ENCODE measurements at places on chromosomes 4 and X.

- peak; percentile 100 for DNase-seq
These were observed 869 bp upstream of the CAMK2D start for GRCh38 chr4:113762186-113763028.

DNA sequence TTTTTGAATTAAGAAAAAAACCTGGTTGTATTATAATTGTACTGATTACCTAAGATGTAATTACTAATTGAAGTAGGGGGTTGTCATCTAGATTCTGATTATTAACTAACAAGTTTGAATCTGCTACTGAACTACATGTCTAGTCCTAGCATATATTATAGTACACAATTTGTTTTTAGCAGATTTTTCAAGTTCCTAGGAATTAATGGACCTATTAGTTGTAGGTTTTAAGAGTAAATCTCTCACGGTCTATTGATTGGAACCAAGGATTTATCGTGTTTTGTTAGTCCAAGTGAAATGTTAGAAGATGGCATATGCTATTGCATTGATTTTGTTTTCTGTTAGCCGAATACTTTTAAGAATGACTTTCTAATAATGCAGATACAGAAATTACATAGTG is 20.8 kb downstream of the PTPN13 start:
- DNase-seq: no peak

- no peak for DNase-seq
These were observed 24.2 kb downstream of the TNIP2 start for GRCh38 chr4:2731907-2732317.

GRCh38 chr4:134470544-134470943 is 269.0 kb upstream of the PABPC4L start:
- DNase-seq: no peak

DNA sequence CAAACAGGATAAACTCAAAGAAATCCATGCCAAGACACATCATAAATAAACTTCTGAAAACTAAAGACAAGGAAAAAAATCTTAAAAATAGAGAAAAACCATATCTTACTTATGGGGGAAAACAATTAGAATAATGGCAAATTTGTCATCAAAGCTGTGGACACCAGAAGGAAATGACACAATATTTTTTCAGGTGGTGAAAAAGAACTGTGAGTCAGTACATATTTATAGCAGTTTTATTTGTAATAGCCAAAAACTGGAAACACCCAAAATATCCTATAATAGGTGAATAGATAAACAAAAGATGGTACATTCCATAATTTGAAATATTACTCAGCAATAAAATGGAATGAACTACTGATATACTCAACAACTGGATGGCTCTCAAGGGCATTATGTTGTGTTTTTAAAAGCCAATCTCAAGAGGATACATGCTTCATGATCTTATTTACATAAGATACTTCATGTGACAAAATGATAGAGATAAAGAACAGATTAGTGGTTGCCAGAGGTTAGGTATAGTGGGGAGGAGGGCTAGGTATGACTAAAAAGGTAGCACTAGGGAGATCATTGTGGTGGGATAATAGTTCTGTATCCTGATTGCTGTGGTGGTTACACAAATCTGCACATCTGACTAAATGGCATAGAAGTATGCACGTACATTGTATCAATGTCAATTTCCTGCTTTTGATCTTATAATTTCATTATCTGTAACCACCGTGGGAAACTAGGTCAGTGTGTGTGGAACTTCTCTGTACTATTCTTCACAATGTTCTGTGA is 191.9 kb downstream of the PPP1R2C start:
- no peak for DNase-seq

- DNase-seq: no peak
These were observed 1076.3 kb upstream of the TENM3 start for GRCh38 chr4:181166742-181167399.

GRCh38 chrX:70240751-70241150 is 6.3 kb downstream of the AWAT1 start:
- no peak for DNase-seq

GRCh38 chrX:107712231-107713202 is 63.1 kb downstream of the TSC22D3 start:
- DNase-seq: peak; percentile 63

DNA sequence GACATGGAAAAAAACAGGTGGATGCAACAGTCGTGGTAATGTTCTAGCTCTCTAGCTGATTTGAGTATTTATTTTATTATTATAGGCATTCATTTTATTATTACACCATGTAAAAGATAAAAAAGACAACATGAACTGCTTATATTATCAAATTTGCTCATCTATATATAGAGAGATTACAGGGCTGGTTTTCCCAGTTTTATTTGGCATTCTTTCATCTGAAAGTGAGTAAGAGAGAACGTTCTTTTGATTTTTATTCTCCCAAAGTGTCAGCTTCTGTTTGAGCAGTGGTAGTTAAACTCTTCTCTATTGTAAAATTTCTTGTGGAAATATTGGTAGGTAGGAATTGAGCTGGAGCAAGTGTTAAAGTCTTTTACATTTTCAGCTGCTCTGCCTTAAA is 179.9 kb downstream of the SOWAHB start:
- DNase-seq: no peak

- no peak for DNase-seq
These were observed 669.6 kb upstream of the FAM241A start for GRCh38 chr4:111475666-111476065.

- DNase-seq: peak; percentile 67
These were observed 198.6 kb downstream of the LRBA start for GRCh38 chr4:150816491-150816890.

DNA sequence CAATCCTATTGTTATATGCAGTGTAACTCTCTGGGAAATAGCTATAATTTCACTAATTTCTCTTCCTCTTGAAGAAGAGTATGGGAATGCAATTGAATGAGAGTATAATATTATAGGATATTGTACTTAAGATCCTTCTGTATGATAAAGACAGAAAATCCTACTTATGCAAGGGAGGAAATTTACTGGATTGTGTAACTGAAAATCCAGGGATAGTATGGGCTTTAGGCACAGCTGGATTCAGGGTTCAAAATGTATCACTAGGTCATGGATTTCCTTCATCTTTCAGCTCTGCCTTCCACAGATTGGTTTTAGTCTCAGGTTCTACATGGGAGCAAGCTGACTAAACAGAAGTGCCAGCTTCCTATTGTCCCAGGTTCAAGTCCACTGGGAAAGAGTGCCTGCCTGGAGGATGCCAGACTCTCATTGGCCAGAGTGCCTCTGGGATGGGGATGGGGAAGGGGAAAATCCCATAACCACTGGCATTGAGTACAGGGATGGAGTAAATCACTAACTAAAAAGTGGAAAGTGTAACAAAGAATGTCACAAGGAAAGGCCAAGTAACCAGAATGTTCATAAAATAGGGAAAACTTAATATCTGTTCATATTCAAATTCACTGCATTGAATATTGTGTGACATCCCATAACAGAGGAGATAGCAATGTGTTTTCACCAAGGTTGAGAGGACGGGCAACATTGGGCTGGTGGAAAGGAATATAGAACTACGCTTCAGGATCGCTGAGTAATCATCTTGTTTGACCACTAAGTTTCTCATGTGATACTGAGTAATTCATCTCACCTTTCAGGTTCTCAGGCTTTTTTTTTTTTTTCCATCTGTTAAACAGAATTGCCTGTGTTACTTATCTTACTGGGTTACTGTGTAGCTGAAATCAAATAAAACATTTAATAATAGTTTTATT is 75.7 kb downstream of the ANXA3 start:
- DNase-seq: no peak

- peak; percentile 98 for DNase-seq
These were observed 23.2 kb upstream of the AASDH start for GRCh38 chr4:56410247-56411062.

DNA sequence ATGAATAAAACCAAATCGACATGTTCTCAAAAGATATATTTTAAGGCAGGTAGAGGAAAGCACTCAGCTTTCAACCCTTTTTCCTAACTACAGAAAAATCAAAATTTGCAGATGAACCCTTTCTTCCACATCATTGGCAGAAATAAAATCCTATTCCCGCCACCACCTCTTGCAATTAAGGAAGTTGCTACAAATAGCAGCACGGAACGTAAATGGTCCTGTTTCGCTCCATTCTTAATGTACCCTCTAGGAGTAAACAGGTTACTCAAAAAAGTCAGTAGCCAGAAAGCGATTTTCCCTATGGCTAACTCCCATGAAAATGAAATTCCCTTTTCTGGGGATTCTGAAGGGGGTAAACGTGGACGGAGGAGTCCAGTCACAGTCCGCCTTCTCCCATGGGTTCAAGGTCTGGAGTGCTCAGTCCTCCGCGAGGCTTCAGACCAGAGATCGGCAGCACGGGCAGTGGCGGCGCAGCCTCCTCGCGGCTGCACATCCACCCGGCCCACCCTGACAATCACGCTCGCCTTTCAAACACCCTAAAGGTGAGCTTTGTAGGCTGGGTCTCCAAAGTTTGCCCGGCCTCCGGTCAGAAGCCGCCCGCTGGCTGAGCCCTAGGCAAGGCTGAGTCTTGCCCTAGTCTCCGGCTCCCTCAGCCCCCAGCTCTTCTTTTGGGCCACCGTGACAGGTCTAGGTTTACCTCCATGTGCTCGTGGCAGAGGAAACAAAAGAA is 1.8 kb downstream of the ATP11C start:
- no peak for DNase-seq

DNA sequence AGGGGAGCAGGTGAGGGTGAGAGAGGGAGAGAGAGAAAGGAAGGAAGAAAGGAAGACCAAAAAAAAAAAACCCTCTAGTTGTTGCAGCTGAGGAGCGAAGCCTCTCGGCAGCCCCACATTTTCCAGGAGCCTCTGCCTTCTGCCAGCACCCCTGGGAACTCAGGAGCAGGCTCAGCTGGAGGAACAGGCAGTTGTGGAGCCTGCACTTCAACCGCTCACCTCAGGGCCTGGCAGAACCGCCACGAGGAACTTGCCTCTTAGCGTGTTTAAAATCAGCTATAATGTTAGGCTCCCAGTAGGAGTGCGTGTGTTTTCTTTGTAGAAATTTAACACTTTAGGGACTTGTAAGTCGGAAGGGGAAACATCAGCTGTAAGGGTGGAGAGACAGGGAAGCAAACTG is 65.7 kb downstream of the SEL1L3 start:
- no peak for DNase-seq

- peak; percentile 52 for DNase-seq
These were observed 57.1 kb upstream of the PJA1 start for GRCh38 chrX:69222103-69223090.

DNA sequence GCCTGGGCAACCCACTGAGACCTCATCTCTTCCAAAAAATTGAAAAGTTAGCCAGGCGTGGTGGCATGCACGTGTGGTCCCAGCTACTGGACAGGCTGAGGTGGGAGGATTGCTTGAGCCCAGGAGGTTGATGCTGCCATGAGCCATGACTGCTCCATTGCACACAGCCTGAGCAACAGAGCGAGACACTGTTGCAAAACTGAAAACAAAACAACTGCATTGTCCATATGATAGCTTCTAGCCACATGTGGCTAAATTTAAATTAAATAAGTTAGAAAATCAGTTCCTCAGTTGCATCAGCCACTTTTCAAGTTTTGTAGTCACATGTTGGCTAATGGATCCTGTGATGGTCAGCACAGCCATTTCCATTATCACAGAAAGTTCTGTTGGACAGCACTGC is 67.9 kb downstream of the GAB1 start:
- DNase-seq: no peak

DNA sequence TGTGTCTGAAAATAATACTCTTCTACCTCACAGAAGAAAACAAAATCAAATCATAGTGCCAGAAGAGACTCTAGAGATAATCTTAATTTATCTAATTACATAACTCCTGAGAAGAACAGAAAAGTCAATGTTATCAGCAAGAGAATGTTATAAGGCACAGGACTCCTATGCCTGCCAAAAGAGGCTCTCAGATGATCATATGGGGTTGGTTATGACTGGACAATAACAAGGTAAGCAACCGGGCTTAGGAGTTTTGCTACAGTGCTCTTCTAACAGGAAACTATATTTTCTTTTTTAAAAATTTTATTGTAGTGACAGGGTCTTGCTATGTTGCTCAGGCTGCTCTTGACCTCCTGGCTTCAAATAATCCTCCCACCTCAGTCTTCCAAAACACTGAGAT is 3.5 kb upstream of the C4orf17 start:
- no peak for DNase-seq

DNA sequence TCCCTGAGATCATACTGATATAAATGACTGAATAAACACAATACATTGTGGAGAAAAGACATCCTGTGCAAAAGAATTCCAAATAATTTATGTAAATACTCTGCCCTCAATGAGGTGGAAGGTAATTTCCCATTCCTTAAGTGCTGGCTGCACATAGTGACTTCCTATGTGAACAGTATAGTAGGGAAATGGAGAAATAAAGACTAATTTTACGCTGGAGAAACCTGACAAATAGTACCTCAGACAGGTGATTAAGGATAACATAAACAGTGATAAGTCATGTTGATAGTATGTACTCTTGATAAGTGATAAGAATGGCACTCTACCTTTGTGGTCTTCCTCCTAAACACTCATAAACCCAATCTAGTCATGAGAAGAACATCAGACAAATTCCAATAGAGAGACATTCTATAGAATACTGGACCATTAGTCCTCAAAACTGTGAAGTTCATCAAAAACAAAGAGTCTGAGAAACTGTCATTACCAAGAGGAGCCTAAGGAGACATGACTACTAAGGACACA is 274.0 kb downstream of the CHIC1 start:
- DNase-seq: no peak

GRCh38 chr4:52573551-52573950 is 85.5 kb downstream of the USP46 start:
- no peak for DNase-seq

- DNase-seq: peak; percentile 96
These were observed 17.0 kb upstream of the TMEM154 start for GRCh38 chr4:152696764-152697261.

- no peak for DNase-seq
These were observed 125.2 kb downstream of the NEXMIF start for GRCh38 chrX:74800062-74800461.

DNA sequence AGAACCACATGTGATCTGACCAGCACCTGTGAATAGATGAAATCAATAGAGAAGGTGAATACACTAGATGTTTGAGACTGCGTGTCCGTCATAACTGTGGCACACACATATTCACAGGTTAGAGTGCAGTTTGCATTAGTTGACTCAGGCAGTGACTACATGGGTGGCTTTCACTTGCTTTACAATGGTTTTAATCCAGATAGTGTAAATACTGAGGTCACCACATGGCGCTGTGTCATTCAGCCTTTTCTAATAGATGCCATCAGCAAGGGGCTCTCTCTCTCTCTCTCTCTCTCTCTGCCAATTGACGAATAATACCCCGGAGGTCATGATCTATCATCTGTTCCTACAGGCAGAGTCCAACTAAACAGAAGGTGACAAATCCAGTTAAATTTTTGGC is 30.7 kb upstream of the FGF13 start:
- no peak for DNase-seq

DNA sequence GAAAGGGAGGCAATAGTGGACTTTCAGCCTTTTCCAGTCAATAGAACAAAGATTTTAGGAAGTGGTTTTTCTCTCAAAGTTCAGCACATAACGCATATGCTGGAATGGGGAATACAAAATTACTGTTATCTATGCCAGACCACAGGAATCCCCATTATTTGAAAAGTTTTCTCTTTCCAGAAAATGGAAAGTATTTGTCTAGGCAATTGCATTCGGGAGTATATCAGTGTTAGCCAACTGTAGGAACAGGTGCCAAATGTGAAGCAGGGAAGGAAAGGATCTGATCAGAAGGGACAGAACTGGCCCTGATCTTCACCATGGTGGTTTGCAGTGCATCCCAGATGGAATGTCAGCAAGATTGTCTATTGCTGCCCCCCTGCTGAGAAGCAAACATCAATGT is 213.6 kb downstream of the CPE start:
- peak; percentile 78 for DNase-seq
